ENCODE measurements at places on chromosomes 5 and 9. TPM values are rescaled to one million over a fixed set of nuclear protein-coding genes. Genes with fewer than 3 reads are reported as not detected.

Gene GHR
- total RNA-seq: 6.6 TPM

Gene PCDHGB1
- 0.14 TPM for total RNA-seq

Gene MCTP1
- 7.6 TPM for total RNA-seq

Gene SNX24
- total RNA-seq: 8.8 TPM

Gene PLPPR1
- 2.0 TPM for total RNA-seq

Gene TMC1
- total RNA-seq: not detected

Gene LYRM7
- total RNA-seq: 5.9 TPM

Gene SHISAL2B
- total RNA-seq: not detected

Gene SPATA31E1
- not detected for total RNA-seq

Gene LMX1B
- total RNA-seq: not detected

Gene OR13C5
- total RNA-seq: not detected

Gene FGFR4
- total RNA-seq: 64.4 TPM

Gene PKD2L2
- 0.08 TPM for total RNA-seq

Gene KCNV2
- not detected for total RNA-seq

Gene FOXD4L4
- total RNA-seq: 0.05 TPM

DNA sequence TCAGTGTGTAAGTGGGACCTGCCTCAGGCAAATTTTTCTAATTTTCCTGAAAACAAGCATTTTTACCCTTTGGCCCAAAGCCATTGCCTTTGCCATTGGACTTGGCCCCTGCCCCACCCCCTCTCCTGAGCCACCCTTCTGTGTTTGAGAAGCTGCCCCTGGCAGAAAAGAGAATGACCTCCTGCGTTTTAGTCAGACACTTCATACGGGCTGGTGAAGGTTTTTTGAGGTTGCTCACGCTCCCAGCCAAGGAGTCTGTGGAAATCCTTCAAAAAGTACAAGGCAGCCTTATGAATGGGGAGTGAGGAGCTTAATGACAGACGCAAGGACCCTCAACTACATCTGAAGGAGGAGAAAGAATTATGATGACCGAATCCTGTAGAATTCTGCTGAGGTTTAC is 308.9 kb downstream of the SLIT3 start:
- DNase-seq: no peak

DNA sequence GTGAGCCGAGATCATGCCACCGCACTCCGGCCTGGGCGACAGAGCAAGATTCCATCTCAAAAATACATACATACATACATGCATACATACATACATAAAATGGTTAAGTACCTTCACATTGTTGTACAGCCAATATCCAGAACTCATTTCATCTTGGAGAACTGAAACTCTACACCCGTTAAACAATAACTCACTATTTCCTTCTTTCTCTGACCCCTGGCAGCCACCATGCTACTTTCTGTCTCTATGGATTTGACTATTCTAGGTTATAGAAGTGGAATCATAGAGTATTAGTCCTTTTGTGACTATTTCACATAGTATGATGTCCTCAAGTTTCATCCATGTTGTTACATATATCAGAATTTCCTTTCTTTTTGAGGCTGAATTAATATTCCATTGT is 9.6 kb upstream of the KIF27 start:
- no peak for DNase-seq

GRCh38 chr9:134385915-134386314 is 59.7 kb downstream of the RXRA start:
- no peak for DNase-seq

DNA sequence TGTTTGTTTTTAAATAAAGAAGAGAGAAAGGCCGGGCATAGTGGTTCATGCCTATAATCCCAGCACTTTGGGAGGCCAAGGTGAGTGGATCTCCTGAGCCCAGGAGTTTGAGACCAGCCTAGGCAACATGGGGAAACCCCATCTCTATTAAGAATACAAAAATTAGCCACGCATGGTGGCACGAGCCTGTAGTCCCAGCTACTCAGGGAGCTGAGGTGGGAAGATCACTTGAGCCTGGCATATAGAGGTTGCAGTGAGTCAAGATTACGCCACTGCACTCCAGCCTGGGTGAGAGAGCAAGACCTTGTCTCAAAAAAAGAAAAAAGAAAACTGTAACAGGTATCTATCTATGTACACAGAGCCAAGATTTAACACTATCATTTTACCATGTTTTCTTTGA is 34.2 kb upstream of the CDC42SE2 start:
- DNase-seq: no peak

- DNase-seq: no peak
Observed at GRCh38 chr5:96703384-96703920, 41.3 kb downstream of the CAST start.

GRCh38 chr9:121038804-121039203 is 11.3 kb downstream of the C5 start:
- no peak for DNase-seq

DNA sequence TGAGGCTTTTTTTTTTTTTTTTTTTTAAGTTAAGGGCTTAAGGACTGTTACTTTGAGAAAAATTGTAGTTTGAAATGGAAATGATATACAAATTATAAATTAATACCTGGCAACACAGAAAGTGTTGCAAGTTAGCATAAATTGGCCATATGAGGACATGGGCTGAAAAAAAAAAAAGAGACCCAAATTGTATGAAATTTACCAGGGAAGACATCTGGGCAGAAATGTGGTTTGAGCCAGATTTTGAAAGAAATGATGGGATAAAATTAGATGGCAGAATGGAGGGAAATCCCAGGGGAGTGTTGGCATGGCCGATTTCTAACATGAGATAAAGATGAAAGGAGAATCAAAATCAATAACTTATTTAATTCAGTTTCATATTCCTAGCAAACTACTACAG is 472.1 kb downstream of the CTNND2 start:
- DNase-seq: no peak

GRCh38 chr5:113678924-113679575 is 165.6 kb downstream of the YTHDC2 start:
- DNase-seq: no peak

DNA sequence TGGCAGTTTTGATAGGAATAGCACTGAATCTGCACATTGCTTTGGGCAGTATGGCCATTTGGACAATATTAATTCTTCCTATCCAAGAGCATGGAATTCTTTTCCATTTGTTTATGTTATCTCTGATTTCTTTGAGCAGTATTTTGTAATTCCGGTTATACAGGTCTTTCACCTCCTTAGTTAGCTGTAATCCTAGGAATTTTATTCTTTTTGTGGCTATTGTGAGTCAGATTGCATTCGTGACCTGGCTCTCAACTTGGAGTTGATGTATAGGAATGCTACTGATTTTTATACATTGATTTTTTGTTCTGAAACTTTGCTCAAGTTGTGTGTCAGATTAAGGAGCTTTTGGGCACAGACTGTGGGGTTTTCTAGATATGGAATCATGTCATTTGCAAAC is 24.0 kb downstream of the TMEM161B start:
- DNase-seq: no peak

GRCh38 chr5:104353371-104353770 is 790.8 kb upstream of the NUDT12 start:
- no peak for DNase-seq

GRCh38 chr5:6504677-6505415 is 56.2 kb downstream of the UBE2QL1 start:
- DNase-seq: no peak

DNA sequence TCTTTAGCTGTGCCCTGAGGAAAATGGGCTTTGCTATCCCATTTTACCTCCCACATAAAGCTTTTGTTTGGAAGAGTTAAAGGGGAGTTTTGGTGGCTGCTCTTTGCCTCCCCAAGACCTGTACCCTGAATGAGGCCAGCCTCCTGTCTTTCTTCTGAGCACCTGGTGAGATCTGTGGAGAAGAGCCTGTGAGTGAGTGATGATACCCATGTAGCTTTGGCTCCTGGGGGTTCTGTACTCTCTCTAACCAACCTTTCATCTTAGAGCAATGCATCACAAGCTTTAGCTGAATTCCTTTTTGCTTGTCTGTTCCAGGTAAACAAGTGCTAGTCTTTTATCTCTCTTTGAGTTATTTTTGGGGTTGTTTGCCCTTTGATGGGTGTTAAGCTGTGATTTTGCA is 73.6 kb downstream of the SCAMP1 start:
- no peak for DNase-seq

GRCh38 chr5:72818866-72819534 is 2.5 kb downstream of the TNPO1 start:
- peak; percentile 52 for DNase-seq

DNA sequence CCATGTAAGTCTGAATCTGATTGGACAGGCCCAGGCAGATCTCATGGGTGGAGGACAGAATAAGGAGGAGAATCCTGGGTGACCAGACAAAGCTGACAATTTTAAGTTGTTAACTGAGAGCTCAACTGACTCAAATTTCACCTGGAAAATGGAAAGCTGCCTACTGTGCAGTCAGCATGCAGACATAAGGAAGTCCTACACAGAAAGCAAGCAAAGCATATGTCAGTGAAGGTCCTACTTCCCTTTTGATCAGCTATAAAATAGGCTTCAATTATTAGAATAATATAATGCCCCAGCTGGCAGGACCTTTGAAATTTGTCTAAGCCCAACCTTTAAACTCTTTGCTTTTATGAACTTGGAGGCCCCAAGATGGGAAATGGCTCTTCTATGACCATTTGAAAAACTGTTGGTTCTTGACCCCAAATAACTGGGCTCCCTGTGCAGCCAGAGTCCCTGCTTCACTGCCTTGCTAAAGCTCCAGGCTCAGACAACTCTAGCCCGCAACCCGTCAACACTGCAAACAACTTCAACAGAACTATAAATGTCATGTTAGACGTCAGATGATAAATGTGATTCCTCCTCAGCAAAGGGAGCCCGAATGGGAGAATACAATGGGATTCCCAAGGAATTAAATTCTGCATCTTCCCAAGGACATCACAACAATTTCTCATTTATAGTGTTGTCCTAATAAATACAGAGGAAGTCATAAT is 118.9 kb upstream of the ADRA1B start:
- DNase-seq: no peak

DNA sequence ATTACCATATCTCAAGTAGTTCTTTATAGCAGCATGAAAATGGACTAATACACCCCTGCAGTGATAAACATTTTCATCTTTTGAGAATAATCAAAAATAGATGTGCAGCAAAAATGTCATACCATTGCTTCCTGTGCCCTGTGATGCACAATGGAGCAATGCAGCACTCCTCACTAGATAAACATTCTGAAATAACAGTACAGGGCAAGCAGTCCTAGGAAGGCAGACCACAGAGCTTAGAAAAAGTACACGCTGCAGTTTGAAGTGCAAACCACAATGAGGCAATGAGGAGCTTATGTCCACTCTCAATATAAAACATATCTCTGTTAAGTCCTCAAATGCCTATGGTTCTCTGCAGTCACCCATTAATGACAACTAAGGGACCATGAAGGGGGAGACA is 367.6 kb downstream of the PDE4D start:
- no peak for DNase-seq

DNA sequence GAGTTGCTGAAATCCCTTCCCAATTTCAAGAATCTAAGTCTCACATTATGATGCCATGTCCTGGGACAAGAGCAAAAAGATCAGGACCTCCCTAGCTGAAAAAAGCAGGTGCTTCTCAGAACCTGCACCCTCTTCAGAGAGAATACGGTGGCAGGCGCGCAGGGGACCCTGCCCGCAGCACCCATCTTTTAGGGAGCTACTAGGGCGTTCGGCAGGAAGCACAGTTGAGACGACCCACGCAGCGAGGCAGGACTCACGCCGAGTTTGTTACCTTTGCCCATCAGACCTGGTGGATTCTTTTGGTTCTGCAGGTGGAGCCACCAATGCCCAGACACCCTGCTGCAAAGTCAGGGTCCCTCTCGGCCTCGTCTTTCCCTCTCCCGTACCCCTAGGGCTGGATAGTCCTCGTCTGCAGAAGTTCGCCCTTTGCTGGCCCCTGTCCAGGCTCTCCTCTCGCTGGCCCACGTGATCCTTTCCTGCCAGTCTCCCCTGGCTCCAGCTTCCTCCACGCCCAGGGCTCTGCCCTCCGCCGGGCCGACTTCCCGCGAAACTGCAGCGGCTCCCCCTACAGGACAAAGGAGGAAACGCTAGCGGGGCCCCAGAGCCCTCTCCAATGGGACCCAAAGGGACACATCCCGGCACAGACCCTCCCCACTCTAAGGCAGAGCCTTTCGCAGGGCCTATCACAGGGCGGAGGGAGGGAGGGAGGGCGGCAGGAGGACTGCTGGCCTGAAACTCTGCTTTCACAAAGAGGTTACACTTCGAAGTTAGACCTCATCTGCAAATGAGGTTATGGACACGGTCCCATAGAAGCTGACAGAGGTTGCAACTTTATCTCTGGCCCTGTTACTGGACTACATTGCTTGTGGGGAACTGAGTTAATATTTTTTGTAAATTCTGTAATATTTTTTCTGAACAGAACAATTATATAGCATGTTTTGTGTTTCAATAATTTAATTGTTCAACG is 28.8 kb downstream of the TMEM174 start:
- DNase-seq: peak; percentile 81

- no peak for DNase-seq
Observed at GRCh38 chr9:82912645-82913044, 150.3 kb downstream of the RASEF start.

DNA sequence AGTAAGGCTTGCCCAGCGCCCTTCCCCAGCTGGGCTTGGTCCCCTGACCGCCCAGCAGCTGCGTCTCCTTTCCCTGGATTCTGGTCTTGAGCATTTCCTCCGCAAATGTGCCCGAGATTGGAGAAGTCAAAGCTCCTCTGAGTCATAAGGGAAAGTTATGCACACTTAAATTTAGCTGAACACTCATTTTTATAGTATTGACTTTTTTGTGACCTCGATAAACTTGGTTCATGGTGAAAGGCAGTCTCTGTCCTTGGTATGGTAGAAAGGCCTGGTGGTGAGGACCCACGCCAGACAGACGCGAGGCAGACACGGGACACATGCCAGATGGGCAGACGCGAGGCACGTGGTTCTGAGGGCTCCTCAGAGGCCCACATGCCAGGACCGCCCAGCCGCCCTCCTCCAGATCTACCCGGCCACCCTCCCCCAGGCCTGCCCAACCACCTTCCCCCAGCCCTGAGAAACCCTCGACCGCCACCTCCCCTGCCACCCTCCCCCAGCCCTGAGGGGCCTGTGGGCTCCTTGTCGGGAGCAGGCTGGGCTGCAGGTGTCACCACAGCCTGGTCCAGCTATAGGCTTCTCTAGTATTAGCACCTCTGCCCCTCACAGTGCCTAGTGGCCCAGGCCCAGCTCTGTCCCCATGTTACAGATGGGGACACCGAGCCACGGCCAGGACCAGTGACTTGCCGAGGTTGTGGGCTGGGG is 60.9 kb upstream of the CACNA1B start:
- no peak for DNase-seq

GRCh38 chr9:127368852-127369402 is 28.0 kb upstream of the SLC2A8 start:
- DNase-seq: no peak

GRCh38 chr5:35963381-35963843 is 25.0 kb upstream of the CAPSL start:
- DNase-seq: no peak

DNA sequence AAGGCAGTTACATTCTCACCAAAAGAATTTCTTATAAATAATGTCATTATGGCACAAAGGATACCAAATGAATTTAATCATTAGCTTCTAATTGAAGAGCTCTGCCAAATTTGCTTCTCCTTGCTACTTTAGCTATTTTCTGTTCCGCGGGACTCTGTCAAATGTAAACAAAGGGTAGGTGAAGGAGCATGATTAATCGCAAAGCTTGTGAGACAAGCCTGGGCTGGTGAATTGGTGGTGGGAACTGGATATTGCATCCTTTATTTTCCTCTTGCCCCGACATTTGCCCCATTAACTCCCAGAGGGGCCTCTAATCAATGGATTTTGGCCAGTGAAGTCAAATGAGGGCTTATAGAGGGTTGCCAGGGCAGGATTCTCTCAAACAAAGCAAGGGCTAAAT is 234.2 kb upstream of the RFX3 start:
- DNase-seq: no peak

Data from liver (tissue), 10 donors.